ENCODE measurements at places on chromosomes 2 and 18.

DNA sequence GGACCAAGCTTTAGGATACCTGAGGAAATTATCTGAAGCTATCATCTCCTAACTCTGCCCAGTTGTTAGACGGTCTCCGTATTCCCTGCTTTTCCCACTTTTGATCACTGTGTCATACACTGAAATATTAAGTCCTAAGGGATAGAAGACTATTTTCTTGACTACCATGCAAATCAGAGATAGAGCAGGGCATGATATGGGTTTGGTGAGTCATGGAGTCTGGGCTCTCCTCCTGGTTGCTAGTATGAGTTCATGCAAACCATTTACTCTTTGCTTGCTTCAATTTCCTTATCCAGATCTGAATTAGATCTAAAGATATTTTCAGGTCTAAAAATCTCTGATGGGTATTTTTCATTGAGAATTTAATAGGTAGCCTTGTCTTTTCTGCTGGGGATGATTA is 55.0 kb downstream of the EHBP1 start:
- peak; percentile 59 for DNase-seq

GRCh38 chr18:28469946-28470345 is 293.0 kb upstream of the CDH2 start:
- no peak for DNase-seq

- no peak for DNase-seq
Measured at GRCh38 chr18:38572554-38573111, 1007.0 kb upstream of the CELF4 start.

DNA sequence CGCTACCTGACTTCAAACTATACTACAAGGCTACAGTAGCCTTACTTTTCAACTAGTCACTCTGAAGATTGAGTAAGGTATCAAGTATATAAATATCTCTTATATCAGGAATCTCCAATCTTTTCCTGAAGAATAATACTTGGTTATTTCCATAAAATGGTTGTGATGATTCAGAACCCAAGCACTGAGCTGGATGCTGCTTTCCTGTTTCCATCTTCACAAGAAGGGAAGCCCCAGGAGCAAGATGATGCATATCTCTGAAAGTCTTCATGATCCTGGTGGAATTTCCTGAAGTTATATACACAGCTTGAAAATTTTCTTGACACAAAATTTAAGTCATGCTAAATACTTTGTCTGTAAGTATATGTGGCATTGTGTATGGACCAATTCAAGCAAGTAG is 243.9 kb upstream of the TANK start:
- peak; percentile 86 for DNase-seq

GRCh38 chr2:239293775-239294430 is 106.9 kb downstream of the HDAC4 start:
- DNase-seq = no peak

GRCh38 chr2:178479758-178480226 is 465 bp upstream of the PLEKHA3 start:
- DNase-seq = no peak

DNA sequence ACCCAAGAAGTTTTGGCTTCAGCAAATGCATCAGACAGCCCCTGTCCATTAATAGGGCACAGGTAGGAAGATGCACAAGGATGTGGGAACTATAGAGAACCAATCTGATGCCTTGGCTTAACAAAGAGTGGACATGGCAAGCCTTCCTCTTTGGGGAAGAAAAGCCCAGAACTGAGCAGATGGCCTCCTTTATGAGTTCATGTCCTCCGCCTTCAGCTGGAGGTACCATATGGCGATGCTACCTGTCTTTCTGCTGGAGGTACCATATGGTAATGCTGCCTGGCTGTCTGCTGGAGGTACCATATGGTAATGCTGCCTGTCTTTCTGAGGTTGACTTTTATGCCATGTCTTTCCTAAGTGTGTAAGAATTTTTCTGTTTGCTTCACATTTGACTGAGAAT is 6.0 kb downstream of the RETREG2 start:
- no peak for DNase-seq

GRCh38 chr2:188319838-188320237 is 28.2 kb downstream of the GULP1 start:
- no peak for DNase-seq

GRCh38 chr2:161414042-161415033 is 1.8 kb upstream of the TBR1 start:
- peak; percentile 19 for DNase-seq

DNA sequence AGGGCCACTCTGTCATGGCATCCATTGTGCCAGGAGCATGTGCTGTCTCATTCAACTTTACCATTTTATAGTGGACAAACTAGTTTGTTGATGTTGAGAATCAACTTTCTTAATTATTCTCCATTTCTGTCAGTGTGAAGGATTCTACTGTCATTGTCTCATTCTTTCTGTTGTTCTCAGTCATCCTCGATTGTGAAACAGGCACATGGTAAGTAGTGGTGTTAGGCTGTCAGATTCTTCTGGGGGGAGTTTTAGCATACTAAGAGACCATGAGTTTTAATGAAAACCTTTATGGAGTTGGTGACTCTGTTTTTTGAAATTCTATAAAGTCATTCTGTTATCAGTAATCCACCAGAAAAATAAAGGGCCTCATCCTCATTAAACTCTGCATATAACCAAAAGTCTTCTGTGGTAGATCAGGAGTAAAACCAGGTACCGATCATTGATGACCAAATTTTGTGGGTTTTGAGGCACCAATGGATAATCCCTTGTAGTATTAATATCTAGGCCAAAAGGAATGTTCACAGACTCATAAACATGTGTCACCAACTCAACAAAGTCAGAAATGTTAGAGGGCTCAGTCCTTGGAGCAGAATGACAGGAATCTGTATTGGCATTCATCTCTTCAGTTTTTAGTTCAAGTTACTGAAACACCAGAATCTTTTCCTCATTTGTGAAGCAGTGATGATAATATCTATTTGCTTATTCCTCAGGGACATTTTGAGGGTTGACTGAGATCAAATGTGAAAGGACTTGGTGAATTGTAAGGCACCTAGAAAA is 73.2 kb downstream of the CERS6 start:
- peak; percentile 54 for DNase-seq

- no peak for DNase-seq
Measured at GRCh38 chr18:5237083-5237722, 40.1 kb upstream of the AKAIN1 start.

- peak; percentile 99 for DNase-seq
Measured at GRCh38 chr2:237413777-237414661, at the start of gene COL6A3. Gene COL6A3 (minus strand): TSS chr2:237414164. CDS start chr2:237396817, 17,347 bp downstream.

- no peak for DNase-seq
Measured at GRCh38 chr2:79131687-79132086, 11.4 kb downstream of the REG1A start.

- DNase-seq = peak; percentile 11
Measured at GRCh38 chr2:170420961-170421687, 243.2 kb downstream of the MYO3B start.

GRCh38 chr2:186683341-186683740 is 10.5 kb upstream of the FAM171B start:
- no peak for DNase-seq

DNA sequence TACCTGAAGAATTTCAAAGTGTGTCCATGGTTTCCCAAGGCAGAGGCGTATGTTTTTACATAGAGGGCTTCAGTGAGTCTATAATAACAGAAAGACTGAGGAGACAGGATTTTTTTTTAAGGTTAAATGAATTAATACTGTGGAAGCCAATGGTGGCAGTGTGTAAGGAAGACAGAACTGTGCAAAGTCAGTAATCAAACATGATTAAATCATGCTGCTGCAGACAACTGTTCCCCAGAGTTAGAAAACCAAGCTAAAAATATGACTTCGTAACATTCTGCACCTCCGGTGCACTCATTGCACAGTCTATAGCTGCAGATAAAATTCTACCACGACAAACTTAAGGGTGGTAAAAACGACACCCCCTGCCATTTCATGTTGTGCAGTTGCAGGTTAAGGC is 309.6 kb upstream of the TRIB2 start:
- DNase-seq = no peak

DNA sequence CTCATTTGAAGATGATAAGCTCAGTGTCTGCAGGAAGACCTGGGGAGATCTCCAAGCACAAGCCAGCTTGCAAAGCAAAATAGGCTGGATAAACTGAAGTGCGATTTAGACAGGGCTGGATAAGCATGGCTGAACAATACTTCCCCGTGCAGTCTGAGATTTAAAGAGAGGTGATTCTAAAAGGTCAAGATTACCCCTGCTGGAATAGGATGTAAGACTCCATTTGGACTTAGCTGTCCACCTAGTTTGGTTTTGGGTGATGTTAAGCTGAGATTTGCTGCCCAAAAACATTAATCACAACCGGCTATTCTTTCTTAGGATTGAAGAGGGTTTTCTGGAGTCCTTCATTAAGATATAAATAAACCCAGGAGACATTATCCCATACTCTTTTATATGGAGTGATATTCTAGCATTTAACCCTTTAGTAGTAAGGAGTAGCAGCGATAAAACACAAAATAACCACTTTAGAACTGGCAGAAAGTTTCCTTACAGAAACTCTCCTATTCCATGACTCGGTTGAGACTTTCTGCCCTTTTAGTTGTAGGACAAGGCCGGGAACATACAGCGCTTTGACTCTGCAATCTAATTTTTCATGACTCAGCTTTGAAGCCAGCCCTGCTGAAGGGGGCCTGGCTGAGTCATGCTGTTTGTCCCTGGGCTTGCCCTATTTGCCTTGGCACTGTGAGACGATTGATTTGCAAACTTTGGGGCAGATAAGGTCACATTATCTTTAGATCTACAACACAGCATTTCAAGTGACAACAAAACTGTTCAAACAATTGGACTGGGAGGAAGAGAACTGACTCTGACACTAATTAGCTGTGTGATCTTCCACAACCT is 238.2 kb downstream of the GCA start:
- DNase-seq = no peak

GRCh38 chr2:46699934-46700256 is 215.7 kb downstream of the MCFD2 start:
- no peak for DNase-seq

DNA sequence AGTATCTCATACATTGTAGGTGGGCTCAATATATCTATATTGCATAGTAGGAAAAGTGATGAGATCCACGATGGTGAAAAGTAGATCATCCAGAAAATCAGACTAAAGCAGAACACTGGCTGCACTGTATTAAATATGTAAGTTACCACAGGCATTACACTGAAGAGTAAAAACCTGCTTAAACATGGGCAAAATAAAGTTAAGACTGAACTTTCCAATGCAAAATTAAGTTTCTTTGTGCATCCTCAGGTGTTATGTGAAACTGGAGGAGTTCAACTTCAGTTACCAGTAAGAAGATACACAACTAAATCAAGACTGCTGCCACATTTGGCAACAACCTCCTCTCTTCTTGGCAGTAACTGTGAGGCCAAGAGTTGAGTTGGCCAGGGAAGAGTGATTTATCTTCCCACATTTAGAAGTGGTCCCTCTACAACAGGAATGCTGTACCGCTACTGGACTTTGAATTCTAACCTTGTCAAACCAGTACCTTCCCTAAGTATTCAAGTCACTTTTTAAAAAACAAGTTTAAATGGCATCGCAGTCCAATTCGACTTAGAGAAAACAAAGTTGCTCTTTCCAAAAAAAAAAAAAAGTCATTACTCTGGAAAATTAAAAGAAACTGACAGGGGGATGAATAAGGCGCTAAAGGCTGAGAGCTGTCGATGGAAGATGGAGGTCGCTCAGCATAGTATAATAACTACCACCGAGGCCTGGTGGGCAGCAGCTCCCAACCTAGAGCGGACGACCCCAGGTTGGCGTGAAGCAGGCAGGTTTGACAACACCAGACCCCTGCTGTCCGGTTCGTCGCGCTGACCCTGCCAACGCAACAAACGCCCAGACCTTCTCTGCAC is 1.1 kb downstream of the MAP4K3 start:
- DNase-seq = no peak

- DNase-seq = peak; percentile 52
Measured at GRCh38 chr2:167943897-167944296, 303.5 kb downstream of the STK39 start.

DNA sequence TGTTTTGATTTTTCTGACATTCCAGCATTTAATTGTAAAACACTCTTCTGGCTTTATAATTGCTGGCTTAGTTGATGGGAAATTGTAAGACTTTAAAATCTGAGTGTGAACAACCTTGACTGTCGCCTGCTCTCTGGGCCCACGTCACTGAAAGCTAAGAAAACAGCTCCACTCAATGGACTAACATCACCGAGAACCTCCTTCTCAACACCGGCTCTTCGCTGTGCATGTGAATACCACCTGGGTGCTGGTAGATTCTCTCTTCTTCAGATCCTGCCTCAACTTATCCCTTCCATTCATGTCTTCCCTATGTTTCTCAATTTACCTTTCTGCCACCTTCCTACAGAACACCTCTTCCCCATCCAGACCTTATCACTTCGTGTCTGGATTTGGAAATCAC is 523.1 kb upstream of the ID2 start:
- DNase-seq = no peak

- no peak for DNase-seq
Measured at GRCh38 chr18:30705943-30706342, 336.6 kb downstream of the DSC3 start.

DNA sequence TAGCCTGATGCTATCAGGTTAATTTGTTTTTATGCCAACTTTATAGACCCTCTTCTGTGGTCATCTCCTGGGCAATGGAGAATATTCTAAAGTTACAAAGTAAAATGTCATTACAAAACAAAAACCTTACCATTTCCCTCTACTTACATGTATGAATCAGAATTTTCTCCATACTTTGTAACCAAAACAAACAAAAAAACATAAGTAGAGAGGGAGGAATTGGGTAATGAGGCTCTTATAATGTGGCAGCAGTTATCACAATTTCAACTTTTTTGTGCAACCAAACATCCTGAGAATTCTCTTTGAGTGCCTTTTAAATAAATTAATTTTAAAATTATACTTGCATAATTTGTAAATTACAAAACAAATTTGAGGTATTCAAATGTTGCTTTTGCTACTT is 332.8 kb downstream of the TXNL1 start:
- DNase-seq = peak; percentile 18

GRCh38 chr2:35447821-35448220 is 907.8 kb upstream of the CRIM1 start:
- no peak for DNase-seq

GRCh38 chr2:8573234-8573941 is 108.5 kb upstream of the ID2 start:
- DNase-seq = no peak

GRCh38 chr2:194739217-194739616 is 917.8 kb upstream of the SLC39A10 start:
- no peak for DNase-seq

DNA sequence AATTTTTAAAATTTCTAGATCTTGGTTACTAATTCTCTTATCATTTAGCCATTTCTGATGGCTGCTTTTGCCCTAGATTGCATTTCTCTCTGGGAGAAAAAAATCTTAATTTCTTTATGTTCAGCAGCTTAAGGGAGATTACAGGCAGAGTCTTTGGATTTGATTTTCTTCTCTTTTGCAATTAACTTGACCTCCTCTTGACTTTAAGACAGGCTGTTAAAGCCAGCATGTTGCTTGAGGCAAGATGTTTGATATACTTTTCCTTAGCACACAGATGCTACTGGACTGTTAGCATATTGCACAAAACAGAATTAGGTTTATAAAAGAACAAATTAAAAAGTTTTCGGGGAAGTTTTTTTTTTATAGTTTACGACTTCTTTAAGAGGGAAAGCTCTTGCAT is 50.0 kb downstream of the XRCC5 start:
- no peak for DNase-seq

GRCh38 chr2:72139471-72139873 is 8.2 kb downstream of the CYP26B1 start:
- DNase-seq = no peak

Data from fibroblast of skin of scalp (primary cell).